Renal cortical epithelial cell (primary cell): ENCODE measurements at places on chromosomes 6 and 20.

DNA sequence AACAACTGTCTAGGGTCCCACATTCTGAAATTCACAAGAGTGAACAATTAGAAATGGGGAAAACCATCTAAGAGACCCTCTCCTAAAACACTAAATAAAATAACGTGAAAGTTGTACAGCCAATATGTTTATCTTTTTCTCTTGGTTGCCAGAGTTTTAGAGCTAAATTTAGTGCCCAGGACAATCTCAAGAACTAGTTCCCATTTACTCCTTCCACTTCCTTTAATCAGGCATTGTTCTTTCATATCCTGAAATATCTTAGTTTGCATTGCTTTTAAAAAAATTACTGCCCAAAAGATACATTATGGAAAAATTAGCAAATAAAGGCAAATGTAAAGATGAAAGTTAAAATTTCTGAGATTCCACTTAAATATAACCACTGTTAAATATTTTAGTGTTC is 33.1 kb upstream of the UBR2 start:
- no peak for DNase-seq

DNA sequence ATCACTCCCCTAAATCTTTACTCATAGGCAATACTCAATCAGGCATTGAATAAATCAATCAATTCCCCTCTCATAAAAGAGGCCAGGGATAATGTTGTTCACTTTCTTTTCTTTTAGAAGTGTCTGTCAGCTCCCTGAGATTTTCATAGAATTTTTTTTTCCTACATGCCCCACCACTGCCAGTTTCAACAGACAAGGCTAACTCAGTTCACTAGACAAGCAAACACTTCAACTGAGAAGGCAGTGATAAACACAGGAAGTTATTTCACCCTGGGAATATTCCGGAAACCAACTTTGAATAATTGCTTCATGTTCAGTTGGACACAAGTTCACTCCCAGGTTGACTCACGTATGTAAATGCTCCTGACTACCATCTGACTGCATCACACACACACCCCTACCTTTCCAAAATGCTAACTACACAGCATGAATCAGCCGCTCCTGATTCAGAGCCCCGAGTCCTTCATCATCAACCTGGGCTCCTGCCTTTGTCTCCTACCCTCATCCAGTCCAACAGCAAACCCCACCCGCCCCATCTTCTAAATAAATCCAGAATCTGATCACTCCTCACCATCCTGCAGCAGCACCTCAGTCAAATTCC is 143.9 kb downstream of the BCAS1 start:
- peak; percentile 100 for DNase-seq

DNA sequence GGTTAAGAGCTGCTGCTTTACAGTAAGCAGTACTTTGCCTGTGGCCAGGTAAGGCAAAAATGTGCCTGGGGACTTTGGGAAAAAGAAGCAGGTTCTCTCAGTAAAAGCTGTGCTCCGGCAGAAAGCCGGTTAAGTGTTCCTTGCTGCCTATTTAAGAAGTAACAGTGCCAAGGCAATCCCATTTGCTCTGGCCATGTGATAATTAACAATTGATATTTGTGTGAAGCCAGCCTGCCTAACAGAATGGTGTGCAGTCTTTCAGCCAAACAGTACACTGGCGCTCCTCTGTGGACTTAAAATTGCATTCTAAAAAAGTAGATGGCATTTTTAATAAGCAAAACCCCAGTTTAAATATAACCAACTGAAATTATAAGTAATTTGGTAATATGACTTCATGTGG is 430.3 kb downstream of the PLCB1 start:
- DNase-seq = no peak

DNA sequence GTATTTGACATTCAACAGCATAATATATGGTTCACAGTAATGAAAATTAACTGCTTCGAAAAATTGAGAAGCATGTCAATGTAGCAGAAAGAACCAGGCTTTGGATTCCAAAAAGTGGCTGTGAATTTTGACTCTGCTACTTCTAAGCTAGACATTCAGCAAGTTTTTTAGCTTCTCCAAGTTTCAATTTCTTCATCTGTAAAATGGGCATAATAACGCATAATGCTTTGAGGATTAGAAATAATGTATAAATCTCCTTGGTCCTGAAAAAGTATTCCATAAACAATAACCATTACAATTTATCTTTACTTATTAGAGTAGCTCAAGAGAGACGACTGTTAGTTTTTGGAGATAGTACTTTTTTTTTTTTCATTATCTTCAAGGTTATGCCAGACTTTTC is 7.7 kb downstream of the BLTP3A start:
- DNase-seq = no peak

GRCh38 chr6:31076611-31077010 is 35.8 kb downstream of the C6orf15 start:
- DNase-seq = no peak

DNA sequence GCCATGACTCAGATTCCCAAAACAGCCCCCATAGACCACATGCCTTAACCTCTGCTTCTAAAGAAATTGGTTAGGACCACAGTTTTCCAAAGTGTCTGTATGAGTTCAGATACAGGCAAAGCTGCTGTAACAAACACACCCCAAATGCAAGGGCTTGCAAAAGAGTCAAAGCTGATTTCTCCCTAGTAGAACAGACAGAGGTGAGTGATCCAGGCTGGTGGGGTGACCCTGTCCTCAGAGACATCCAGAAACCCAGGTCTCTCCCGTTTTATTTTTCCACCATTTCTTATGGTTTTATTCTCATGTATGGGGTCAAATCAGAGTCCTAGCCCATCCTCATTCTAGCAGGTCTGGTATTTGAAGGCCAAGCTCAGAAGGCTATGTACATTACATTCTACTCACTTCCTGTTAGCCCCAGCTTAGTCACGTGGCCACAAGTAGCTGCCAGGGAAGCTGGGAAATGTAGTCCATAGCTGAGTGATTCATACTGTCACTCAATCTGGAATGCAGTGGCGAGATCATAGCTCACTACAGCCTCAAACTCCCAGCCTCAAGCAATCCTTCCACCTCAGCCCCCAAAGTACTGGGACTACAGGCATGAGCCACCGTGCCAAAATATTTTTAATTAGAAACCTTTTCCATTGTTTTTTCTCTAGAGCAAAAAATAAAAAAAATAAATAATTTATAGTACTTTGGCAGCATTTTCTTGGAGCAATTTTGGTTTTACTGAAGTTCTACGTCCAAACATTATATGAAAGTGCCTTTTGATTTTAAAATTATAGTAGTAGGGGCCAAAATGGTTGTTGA is 175.2 kb downstream of the ZMYND8 start:
- DNase-seq = peak; percentile 72

DNA sequence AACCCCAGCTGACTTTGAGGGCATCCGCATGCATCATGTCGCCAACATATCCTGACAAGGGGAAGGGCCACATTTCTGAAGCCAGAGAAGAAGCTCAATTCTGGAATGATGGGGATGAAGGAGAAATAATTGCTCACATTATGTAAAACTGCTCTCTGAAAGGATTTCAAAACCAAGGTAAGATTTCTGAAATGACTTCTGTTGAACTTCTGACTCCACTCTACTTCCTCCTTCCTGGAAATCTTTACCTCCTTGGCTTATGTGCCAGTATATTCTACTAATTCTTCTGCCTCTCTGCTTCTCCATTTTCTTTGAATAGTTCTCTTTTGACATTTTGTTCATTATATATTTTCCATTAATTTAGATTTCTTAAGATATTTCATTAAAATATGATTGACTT is 31.9 kb downstream of the HLA-DPB1 start:
- DNase-seq = no peak

DNA sequence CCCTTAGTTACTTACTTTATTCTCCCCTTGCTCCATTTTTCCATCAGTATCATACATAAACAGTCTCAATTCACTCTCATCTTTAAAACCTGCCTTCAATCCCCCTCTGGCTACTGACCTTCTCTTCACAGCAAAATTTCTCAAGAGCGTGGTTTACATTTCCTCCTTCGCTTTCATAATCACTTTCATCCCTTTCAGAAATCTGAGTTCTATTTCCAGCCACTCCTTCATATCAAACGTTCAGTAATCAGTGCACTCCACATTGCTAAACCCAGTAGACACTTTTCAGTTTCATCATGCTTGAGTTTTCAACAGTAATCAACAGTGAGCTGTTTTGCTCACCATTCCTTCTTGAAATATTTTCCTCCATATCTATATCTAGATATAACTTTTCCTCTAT is 176.7 kb upstream of the HSF2 start:
- DNase-seq = no peak

- peak; percentile 77 for DNase-seq
Measured at GRCh38 chr20:10553326-10553984, 118.3 kb downstream of the SLX4IP start.

- DNase-seq = peak; percentile 82
Measured at GRCh38 chr6:43668151-43669028, 19.2 kb downstream of the MRPS18A start.

GRCh38 chr6:20540683-20541082 is 6.4 kb downstream of the CDKAL1 start:
- no peak for DNase-seq

DNA sequence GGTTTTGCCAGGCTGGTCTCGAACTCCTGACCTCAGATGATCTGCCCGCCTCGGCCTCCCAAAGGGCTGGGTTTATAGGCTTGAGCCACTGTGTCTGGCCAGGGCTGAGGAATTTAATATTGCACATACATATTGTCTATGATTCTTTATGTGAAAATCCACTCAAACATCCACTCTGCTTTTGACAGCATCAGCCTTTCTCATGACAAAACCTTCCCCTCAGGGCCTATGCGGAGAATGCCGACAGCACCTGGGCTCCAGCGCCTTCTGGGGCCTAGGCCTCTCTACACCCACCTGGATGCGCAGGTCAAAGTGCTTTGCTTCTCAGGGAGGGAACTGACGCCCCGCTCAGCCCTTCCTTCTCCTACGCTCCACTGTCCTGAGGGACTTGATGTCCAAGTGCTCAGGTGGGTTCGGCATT is 5.4 kb downstream of the RAMACL start:
- no peak for DNase-seq

DNA sequence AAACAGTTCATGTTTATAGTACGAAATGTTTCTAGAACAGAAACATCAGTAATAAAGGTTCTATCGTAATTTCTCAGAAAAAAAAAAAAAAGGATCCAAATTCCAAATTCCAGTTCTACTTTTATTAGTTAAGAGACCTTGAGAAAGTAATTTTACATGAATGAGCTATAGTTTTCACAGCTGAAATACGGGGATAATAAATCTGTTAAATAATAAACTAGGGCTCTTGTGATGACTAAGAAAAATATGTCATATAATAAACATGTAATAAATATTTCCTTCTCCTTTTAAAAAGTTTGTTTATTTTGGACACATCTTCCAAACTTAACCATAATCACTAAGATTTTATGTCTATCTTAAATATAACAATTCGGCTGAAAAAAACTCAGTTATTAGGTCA is 17.8 kb downstream of the RARS2 start:
- DNase-seq = no peak

DNA sequence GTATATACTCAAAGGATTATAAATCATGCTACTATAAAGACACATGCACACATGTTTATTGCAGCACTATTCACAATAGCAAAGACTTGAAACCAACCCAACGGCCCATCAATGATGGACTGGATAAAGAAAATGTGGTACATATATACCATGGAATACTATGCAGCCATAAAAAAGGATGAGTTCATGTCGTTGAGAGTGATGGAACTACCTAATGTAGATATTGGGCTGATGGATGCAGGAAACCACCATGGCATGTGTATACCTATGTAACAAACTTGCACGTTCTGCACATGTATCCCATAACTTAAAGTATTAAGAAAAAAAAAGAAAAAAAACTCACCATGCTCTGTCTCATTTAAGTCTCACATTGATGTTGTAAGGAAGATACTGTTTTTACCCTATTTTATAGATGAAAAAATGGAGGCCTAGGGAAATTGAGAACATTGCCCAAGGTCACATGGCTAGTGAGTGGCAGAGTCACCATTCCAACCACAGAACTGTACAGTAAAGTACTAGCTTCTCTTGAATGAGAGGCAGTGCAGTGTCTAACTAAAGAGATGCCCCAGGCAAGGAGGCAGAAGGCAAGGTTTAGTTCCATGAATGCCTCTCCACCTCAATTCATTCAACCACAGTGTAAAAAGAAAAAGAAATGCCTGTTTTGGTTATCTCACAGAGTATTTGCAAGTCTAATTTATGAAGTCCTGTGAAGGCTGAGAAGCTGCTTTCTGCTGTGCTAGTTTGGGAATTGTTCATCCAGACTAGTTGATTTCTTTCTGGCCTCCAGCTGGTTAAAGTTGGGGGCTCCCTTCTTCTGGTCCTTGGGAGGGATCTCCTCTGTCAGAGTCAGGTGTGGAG is 68.2 kb downstream of the FIG4 start:
- peak; percentile 2 for DNase-seq

DNA sequence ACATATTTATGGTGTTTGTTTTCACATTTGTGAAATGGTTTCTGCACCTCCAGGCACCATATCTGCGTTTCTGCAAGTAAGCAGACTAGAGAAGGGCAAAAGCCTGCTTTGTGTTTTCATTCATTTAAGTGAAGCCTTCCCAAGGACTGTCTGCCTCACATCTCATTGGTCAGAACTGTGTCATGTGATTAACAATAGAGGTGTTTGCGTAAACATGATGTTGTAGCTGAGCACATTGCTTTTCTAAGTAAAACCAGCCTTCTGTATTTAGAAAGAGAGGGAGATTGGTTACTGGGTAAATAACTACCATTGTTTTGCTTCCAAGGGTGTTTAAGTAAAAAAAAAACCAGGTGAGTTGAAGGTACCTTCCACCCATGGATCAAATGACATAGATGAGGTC is 39.7 kb downstream of the SH3BGRL2 start:
- DNase-seq = no peak

DNA sequence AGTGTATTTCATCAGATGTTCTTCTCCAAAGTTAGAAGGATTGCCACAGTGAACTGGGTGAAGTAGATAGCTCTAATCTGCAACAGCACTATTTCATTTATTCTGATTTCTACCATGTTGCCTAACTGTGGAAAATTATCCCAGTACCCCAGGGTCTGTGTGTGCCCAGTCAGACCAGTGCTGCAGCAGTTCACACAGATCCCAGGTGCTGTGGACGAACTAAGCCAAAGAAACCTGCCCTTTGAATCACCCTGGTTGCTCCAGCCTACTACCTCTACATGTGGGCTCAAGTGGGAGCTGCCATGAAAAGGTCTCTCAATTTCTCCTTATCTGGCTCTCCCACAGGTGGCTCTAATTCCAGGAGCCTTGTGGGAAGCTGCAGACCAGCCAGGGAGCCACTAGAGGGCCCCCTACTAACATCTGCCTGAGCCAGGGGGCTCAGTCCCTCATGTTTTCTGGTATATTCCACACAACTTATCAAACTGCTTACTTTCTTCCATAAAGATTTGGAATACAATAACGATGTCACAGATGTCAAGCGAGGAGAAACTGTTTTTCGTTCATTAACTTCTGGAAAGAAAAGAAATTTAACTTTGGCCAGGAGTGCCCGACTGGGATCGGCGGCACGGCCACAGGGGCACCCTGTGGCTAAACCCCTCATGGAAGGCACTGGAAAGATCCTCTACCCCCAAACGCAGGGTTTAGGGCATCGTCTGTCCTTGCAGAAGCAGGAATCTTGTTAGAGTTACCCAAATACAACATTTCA is 31.6 kb upstream of the LY86 start:
- DNase-seq = peak; percentile 32
